ENCODE measurements at places on chromosomes 11 and 22. TPM values are rescaled to one million over a fixed set of nuclear protein-coding genes. Genes with fewer than 3 reads are reported as not detected.

DNA sequence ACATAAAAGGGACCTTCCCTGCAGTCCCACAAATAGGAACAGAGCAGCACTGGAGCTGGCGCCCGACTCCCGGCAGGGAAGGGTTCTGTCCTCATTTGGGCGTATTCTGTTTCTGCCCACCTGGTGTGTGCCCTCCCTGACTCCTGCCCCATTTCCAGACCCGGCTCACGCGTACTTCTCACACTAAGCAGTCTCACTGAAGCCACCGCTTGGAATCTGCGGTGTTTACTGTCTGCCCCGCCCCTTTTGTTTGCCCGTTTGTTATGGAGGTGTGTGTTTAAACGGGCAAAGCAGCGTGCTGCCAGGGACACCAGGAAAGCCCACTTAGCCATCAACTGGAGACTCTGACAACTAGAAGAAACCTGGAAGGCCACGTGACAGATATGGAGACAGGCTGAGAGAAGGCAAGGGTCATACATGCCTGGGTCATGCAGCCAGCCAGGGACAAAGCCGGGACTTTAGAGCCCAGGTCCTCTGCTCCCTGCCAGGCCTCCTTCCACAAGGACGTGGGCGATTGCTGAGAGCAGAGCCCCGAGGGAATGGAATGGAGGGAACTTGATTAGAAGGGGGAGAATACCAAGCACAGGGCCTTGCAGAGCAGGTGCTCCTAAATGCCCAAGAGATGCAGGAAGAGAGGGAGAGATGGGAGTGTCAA is 8.7 kb upstream of the EFCAB6 start:
- H3K4me1 ChIP-seq: peaks cover 19% of the 10 kb centered on the region
- no peak overlapping the region for H3K4me3 ChIP-seq
- DNase-seq: no peak
- peaks cover 14% of the 10 kb centered on the region for H3K27me3 ChIP-seq

GRCh38 chr22:18067548-18068341 is 10.0 kb upstream of the PEX26 start:
- H3K27me3 ChIP-seq: no peaks in the 10 kb centered on the region
- H3K4me1 ChIP-seq: peaks cover 55% of the 10 kb centered on the region
- H3K4me3 ChIP-seq: no peak overlapping the region
- no peak for DNase-seq

DNA sequence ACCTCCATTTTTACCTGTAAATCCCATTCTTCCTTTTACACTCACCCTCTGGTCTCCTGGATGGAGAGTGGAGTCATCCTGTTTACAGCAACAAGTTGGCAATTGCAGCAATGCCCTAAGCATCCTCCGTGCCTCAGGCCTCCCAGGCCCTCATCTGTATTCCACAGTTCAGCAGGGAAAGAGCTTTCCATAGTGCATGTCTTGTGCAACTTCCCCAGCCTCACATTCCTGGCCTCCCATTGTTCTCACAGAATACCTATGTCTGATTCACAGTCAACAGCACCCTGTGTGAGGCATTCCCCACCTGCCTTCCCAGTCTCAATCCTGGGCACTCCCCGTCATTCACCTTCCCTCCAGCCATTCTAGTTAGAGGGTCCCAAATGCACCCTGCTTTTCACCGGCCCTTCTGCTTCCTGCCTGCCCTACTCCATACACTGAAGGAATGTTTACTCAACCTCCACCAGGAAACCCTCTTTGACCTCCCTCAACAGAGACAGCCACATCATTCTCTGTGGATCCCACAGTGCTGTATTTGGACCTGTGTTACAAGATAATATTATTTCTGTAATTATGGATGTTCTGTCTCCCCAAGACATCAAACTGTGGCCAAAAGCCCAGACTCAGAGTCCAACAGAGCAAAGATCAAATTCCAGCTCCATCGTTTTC is 405.7 kb downstream of the BUD13 start:
- no peaks in the 10 kb centered on the region for H3K36me3 ChIP-seq
- peaks cover 53% of the 10 kb centered on the region for H3K27me3 ChIP-seq
- H3K4me3 ChIP-seq: no peak overlapping the region
- peaks cover 11% of the 10 kb centered on the region for H3K4me1 ChIP-seq
- H3K27ac ChIP-seq: no peak overlapping the region
- DNase-seq: peak; percentile 23

DNA sequence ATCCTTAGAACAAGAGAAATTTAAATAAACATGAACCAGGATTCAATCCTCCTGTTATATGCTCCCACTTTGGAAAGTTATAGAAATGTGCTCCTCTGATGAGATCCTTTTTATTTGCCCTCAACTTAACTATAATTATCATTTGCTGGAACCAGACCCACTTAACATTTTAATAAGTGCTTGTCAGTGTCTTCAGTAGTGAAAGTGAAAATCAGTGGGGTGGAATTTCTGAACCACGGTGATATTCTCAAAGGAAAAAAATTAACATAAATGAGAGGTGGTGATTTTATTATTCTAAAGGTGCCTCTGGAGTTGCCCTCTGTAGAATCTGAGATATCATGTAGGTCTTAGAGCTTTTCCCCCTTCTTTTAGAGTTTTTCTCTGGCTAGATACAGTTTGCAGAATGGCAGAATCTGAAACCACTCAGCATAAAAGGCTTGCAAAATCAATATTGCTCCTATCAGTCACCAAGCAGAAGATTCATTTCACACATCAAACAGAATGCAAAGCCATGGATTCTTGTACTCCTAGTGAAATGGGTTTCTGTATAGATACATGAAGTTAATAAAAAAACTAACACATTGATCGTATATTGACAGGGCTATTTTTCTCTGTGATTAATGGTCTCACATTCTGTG is 213.2 kb downstream of the LUZP2 start:
- no peak for DNase-seq
- no peak overlapping the region for H3K4me3 ChIP-seq
- no peaks in the 10 kb centered on the region for H3K36me3 ChIP-seq
- peaks cover 13% of the 10 kb centered on the region for H3K4me1 ChIP-seq

- H3K4me3 ChIP-seq: no peak overlapping the region
- H3K27ac ChIP-seq: peak overlapping the region; percentile 52
- no peaks in the 10 kb centered on the region for H3K27me3 ChIP-seq
- peaks cover 15% of the 10 kb centered on the region for H3K4me1 ChIP-seq
- DNase-seq: peak; percentile 29
Observed at GRCh38 chr11:69253028-69253427, 40.9 kb upstream of the MYEOV start.

- H3K27me3 ChIP-seq: no peaks in the 10 kb centered on the region
- H3K4me1 ChIP-seq: no peaks in the 10 kb centered on the region
- H3K27ac ChIP-seq: no peak overlapping the region
- no peak overlapping the region for H3K4me3 ChIP-seq
- no peaks in the 10 kb centered on the region for H3K36me3 ChIP-seq
Observed at GRCh38 chr22:34903416-34903815, 162.5 kb upstream of the ISX start.

DNA sequence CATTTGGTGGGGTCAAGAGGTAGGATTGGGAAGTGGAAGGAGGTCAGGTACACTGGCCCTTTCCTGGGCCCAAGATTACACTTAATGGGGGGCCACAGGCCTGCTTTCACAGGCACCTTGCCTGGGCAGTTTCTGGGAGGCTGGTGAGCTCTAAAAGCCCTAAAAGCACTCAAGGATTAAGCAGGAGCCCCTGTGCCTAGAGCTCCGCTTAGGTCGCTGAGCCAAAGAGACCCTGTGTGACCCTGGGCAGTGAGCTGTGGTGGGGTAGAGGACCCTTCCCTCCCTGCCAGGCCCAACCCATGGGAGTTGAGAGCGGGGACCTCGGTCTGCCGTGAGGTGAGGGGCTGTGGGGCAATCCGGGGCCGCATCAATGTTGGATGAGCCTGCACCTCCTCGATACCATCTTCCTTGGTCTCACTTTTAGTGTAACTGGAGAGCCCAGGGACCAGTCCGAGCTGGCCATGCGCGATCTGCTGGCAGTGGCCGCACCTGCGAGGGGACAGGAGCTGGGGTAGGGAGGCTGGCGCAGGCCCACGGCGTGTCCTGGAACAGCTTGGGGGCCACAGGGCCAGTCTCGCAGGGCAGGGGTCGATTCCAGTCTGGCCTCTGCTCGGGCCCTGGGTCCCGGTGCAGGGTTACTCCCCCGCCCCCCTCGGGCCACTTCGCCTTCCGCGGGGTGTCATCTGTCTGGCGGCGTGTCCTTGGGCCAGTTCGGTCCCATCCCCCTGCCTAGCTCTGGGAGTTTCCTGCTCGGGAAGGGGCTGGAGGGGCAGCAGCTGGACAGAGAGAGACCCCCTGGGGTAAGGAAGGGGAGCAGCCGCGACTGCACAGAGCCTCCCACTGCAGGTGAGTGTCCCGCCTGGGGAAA is 44.3 kb downstream of the EIF3F start:
- H3K4me3 ChIP-seq: no peak overlapping the region
- no peak overlapping the region for H3K27ac ChIP-seq
- peaks cover 9% of the 10 kb centered on the region for H3K4me1 ChIP-seq

- peak overlapping the region; percentile 73 for H3K27ac ChIP-seq
- H3K27me3 ChIP-seq: no peaks in the 10 kb centered on the region
- DNase-seq: no peak
Observed at GRCh38 chr11:14336507-14337503, 22.2 kb downstream of the RRAS2 start.

GRCh38 chr11:116415095-116415494 is 357.7 kb downstream of the BUD13 start:
- H3K27me3 ChIP-seq: peaks cover 16% of the 10 kb centered on the region
- H3K4me1 ChIP-seq: peaks cover 14% of the 10 kb centered on the region
- DNase-seq: no peak
- peaks cover 10% of the 10 kb centered on the region for H3K36me3 ChIP-seq
- H3K4me3 ChIP-seq: no peak overlapping the region

DNA sequence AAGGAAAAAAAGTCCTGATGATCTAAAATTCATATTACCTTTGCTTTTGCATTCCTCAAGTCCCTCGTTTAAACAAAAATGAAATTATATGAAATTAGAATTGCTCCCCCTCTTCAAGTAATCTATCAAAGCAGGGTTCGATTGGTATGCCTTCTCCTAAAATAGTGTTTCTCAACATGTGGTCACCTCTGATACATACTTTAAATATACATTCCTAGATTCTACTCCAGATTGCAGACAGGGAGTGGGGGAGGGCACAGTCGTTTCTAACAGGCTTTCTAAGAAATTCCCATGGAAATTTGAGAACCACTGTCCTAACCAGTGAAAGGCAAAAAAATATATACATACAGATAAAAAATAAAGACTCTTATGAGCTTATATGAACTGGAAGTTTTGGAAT is 22.6 kb upstream of the IRAG1 start:
- no peak overlapping the region for H3K27ac ChIP-seq
- H3K36me3 ChIP-seq: no peaks in the 10 kb centered on the region
- DNase-seq: no peak
- no peaks in the 10 kb centered on the region for H3K4me1 ChIP-seq

GRCh38 chr22:35930933-35931332 is 97.7 kb downstream of the RBFOX2 start:
- no peaks in the 10 kb centered on the region for H3K4me1 ChIP-seq
- no peak overlapping the region for H3K27ac ChIP-seq
- peak; percentile 28 for DNase-seq
- peaks cover 6% of the 10 kb centered on the region for H3K36me3 ChIP-seq
- H3K4me3 ChIP-seq: no peak overlapping the region

- no peak overlapping the region for H3K27ac ChIP-seq
- H3K36me3 ChIP-seq: no peaks in the 10 kb centered on the region
- H3K4me1 ChIP-seq: peaks cover 5% of the 10 kb centered on the region
- DNase-seq: no peak
- H3K27me3 ChIP-seq: no peaks in the 10 kb centered on the region
Observed at GRCh38 chr11:37105427-37105826, 507.4 kb upstream of the RAG2 start.

DNA sequence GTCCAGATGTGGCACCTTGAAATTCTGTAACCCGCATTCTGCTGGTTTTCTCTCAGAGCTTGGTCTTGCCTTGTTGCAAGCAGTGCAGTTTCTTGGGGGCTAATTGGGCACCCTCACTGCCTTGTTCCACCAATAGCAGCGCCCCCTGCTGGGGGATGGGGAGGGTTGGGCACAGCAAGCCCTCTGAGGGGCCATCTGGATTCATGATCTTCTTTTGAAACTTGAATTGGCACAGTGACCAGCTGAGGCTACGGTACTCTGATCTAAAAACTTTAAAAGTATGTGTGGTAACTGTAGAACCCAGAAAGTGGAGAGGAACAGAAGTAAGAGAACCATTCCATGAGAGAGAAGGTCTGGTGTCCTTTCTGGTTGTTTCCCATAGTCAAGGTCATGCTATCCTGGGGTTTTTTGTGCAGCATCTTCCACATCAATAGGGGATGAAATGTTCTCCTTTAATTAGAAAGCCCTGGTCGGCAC is 64.2 kb downstream of the MED15 start:
- peaks cover 85% of the 10 kb centered on the region for H3K36me3 ChIP-seq
- no peak overlapping the region for H3K27ac ChIP-seq
- H3K4me1 ChIP-seq: peaks cover 43% of the 10 kb centered on the region
- DNase-seq: peak; percentile 33
- H3K4me3 ChIP-seq: no peak overlapping the region

- no peak for DNase-seq
- H3K27ac ChIP-seq: no peak overlapping the region
Observed at GRCh38 chr11:74185695-74186094, 14.6 kb downstream of the PPME1 start.

DNA sequence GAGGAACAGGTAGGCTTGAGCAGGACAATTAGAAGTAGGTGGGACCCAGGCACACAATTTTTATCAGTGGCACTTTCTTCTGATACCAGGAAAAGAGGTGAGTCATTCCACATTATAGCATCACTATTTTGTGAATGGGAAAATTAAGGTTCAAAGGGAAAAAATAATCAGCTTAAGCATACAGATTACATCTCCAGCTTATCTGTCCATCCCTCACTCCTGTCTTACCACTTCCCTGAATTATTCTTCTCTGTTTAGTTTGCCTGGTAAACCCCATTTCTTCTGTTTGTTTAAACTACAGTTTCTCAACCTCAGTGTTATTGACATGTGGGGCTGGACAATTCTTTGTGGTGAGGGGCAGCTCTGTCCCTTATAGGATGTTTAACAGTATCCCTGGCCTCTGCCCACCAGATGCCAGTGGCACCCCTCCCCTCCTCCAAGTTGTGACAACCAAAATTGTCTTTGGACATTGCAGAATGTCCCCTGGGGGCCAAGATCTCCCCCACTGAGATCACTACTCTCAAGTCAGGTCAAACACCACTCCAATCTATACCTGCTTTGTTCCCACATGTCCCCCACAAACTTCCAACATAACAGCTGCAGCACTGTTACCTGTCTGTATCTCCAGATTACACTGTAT is 8.5 kb upstream of the XBP1 start:
- no peak for DNase-seq
- no peak overlapping the region for H3K4me3 ChIP-seq
- H3K27ac ChIP-seq: peak overlapping the region; percentile 67
- peaks cover 14% of the 10 kb centered on the region for H3K36me3 ChIP-seq
- peaks cover 13% of the 10 kb centered on the region for H3K4me1 ChIP-seq

The PVALB gene
- not detected for total RNA-seq

The SAA4 gene
- 2.6 TPM for total RNA-seq

The GALNT18 gene
- 9.2 TPM for total RNA-seq

The LINC01488 gene
- not detected for total RNA-seq

The RHOD gene
- total RNA-seq: 24.7 TPM

The OR6A2 gene
- total RNA-seq: 0.09 TPM

The SLC1A2 gene
- 0.40 TPM for total RNA-seq

The SEPTIN5 gene
- 2.3 TPM for total RNA-seq

The ACTN3 gene
- total RNA-seq: not detected
